ENCODE measurements at places on chromosomes 2 and 18.

- no peak for DNase-seq
These were observed 808.1 kb downstream of the RNF144A start for GRCh38 chr2:7725171-7725849.

- no peak for DNase-seq
These were observed 124.0 kb downstream of the BCL2 start for GRCh38 chr18:63195326-63196159.

DNA sequence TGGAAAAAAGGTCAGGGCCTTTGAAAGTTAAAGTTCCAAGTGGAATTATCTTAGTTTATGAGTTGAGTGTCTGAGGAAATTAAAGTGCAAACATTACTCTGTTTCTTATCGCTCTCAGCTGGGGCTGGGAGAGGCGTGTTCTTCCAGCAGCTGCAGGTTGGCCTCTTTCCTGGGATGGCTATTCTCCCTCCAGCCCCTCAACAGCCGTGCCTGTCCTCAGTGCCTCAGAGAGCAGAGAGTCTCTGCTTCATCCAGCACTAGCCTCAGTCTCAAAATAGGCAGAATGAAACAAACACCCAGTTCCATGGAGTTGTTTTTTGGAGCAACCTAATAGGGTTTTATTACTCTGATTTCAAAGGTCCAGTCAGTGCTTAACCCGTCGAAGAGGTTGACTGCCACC is 298.1 kb downstream of the GALR1 start:
- no peak for DNase-seq

- DNase-seq = no peak
These were observed 36.8 kb downstream of the MYT1L start for GRCh38 chr2:2294183-2294690.

- no peak for DNase-seq
These were observed 728 bp downstream of the AUP1 start for GRCh38 chr2:74528600-74529356.

DNA sequence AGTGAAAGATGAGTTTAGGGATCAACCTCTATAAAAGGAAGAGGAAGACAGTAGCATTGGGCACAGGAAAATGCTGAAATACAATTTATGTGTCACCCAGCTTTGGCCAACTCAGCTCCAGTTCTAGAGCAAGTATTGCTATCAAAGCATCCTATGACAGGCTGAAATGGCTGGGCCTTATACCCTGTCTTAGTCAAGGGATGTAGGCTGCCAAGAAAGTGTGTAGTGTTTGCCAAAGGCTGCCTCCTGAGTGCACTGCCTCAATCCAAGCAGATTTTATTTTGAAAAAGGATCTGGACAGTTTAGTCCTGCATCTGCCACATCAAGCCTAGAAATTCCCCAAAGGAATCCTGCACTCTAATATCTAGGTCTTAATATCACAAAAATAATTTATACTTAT is 359.9 kb upstream of the ZC3H15 start:
- no peak for DNase-seq

DNA sequence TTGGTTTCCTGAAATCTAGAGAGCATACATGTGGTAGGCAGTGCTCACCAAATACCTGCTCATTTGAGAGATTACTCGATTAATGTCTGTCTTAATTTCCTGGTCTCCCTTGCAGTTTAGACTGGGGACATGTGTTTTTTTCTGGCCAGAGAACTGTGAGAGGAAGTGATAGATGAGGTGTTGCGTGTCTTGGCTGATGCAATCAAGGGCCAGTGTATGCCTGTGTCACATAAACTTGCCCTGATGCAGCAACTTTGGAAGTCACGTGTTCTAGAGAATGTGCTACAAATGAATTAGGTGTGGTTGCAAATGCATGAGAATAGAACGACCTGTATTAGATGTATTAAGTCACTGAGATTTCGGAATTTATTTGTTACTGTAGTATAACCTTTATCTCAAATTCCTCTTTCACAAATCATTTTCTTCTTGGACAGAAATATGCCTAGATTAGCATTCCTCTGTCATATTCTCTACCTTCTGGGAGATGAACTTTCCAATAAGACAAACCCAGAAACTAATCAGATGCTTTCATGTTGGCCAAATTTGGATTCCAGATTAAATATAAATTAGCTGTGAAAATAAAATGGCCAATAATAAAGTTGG is 9.9 kb upstream of the IL1A start:
- DNase-seq = no peak

DNA sequence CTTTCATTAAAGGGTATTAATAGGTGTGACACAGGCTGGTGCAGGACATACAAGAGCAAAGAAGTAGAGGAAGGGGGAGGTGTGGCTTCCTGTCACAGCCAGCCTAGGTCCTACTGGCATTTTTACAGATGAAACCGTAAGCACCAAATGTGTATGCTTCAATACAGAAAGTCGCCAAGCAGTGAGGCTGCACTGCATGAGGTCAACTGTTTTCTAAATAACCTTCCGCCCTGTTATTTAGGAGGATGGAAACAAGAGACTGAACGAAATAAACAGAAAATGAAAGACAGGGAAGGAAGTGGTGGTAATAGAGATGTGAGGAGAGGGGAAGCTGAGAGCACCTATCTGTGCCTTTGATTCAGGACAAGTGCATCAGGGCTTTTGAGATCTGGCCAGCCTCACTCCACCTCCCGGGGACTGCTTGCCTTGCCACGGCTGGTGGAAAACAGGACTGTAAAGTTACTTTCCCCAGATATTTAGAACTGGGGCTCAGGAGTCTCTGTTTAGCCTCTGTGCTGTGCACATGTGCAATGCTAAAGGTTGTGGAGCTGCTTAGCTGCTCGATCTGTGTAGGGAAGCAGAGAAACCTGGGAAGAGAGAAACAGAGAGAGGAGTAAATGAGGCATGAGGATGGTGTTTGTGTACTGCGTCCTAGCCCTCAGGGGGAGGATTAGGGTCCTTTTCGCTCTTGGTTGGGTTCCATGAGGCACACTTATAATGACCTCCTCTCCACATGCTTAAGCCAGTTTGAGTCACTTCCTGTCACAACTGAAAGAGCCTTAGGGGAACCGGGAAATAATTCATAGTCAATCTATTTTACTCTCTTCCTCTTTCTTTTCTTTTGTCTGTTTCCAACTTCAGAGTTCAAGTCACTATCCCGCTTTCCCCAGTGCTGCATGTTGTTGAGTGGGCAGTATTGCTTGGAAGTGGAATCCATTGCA is 62.3 kb upstream of the BOD1L2 start:
- DNase-seq = no peak

GRCh38 chr2:171244466-171244969 is 83.8 kb upstream of the TLK1 start:
- DNase-seq = no peak

- DNase-seq = no peak
These were observed 69.5 kb downstream of the GPD2 start for GRCh38 chr2:156505696-156506095.

GRCh38 chr18:79379251-79379905 is 16.4 kb upstream of the NFATC1 start:
- DNase-seq = no peak

DNA sequence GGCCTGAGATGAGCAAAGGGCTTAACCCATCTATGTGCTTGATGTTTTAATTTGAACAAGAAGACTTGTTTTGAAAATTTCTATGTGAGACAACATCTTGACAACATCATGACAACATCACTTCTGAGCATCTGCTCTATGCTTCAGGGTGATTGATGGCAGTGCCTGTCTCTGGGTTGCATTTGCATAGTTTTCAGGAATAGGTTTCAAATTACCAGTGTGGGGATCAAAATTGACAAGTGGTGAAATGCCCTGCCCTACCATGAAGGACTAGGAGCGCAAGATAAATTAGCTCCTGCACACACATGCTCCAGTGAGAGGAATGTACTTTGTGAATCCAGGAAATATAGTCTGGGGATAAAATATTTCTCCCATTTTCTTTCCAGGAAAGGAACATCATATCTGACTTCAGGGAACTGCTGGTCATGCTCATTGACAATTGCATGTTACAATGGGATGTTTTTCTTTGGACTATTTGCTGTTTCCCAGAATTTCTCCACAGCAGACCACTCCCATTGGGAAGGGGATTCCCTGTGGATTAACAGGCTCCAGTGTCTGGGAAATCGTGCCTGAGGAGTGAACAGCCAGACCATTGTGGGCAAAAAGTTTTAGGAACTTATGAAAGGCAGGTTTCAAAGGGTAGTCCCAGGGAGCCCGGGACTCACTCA is 45.3 kb upstream of the IL1R2 start:
- no peak for DNase-seq

- DNase-seq = no peak
These were observed 243.6 kb upstream of the CXCR4 start for GRCh38 chr2:136361521-136361920.

GRCh38 chr2:223641082-223641481 is 38.9 kb upstream of the SCG2 start:
- no peak for DNase-seq

GRCh38 chr2:156702541-156702940 is 266.4 kb downstream of the GPD2 start:
- no peak for DNase-seq

DNA sequence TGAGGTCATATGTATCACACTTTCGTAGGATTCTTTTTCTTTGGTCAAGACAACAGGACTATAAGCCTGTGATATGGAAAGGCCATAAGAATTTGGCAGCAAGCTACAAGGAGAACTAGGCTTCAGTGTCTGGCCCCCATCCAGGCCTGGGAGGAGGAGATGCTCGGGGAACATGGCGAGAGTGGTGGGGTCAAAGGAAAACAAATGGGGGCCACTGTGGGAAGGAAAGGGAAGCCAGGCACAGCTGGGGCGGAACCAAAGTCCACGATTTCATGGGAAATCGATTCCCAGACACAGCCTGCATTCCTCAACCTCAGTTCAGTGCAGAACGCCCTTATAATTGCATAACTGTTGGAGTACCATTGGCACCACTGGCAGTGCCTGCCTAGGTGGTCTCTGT is 58.2 kb downstream of the MBP start:
- DNase-seq = no peak
